Naive thymus-derived CD8-positive, alpha-beta T cell (primary cell): ENCODE measurements at places on chromosomes 5 and 9. TPM values are rescaled to one million over a fixed set of nuclear protein-coding genes. Genes with fewer than 3 reads are reported as not detected.

The SLC4A9 gene
- not detected for total RNA-seq

The GABRG2 gene
- total RNA-seq = 2.3 TPM

The SLC25A25 gene
- total RNA-seq = 18.6 TPM

The SPOCK1 gene
- total RNA-seq = not detected

The ARL14EPL gene
- total RNA-seq = not detected

The GGTA1 gene
- total RNA-seq = not detected

The ANKRD31 gene
- total RNA-seq = 2.8 TPM

The PCDHGA3 gene
- not detected for total RNA-seq

The PALM2AKAP2 gene
- total RNA-seq = not detected

The ENTPD2 gene
- not detected for total RNA-seq

The OR2V1 gene
- total RNA-seq = not detected

The SIMC1 gene
- total RNA-seq = 23.0 TPM

The PHF24 gene
- total RNA-seq = not detected

The GPR150 gene
- total RNA-seq = 0.91 TPM

The TMC1 gene
- not detected for total RNA-seq

The ITGA1 gene
- total RNA-seq = 4.6 TPM

The OR1J2 gene
- total RNA-seq = not detected

The BTNL3 gene
- total RNA-seq = not detected

The NEURL1B gene
- 0.49 TPM for total RNA-seq

The CTXN3 gene
- total RNA-seq = not detected

The C9 gene
- total RNA-seq = not detected

The GRM6 gene
- total RNA-seq = not detected

The PTGR1 gene
- total RNA-seq = not detected

The CAVIN4 gene
- total RNA-seq = not detected

The PAX5 gene
- total RNA-seq = 8.7 TPM

The SPATA31E1 gene
- total RNA-seq = not detected

The SPRY4 gene
- not detected for total RNA-seq

The TMEM215 gene
- not detected for total RNA-seq

The SPINK6 gene
- total RNA-seq = not detected

The FGD3 gene
- 330 TPM for total RNA-seq

The CCL27 gene
- total RNA-seq = not detected

The ZNF454 gene
- total RNA-seq = 0.49 TPM

The TEX48 gene
- not detected for total RNA-seq

The OSMR gene
- total RNA-seq = not detected

The ARID3C gene
- total RNA-seq = not detected

The PFN3 gene
- not detected for total RNA-seq

The PDCD1LG2 gene
- not detected for total RNA-seq

The WNT8A gene
- total RNA-seq = not detected

The FIBCD1 gene
- total RNA-seq = not detected

The IQGAP2 gene
- 66.7 TPM for total RNA-seq

The PTGS1 gene
- total RNA-seq = 0.60 TPM

The TAF11L5 gene
- not detected for total RNA-seq

The PTGDS gene
- not detected for total RNA-seq

The DMRT2 gene
- total RNA-seq = not detected

The SPATA31D4 gene
- not detected for total RNA-seq

The NUDT12 gene
- total RNA-seq = 4.3 TPM

The APBA1 gene
- total RNA-seq = 1.2 TPM

The HRCT1 gene
- total RNA-seq = not detected

The FBP2 gene
- total RNA-seq = not detected

The FOXD4L3 gene
- total RNA-seq = 0.29 TPM

The ORM2 gene
- total RNA-seq = not detected

The PAEP gene
- not detected for total RNA-seq

The CDHR2 gene
- total RNA-seq = 4.8 TPM

The WNK2 gene
- not detected for total RNA-seq
